A549 treated with ZK216348 at 1 μM for 4 hours (cell line): ENCODE measurements at places on chromosomes 4 and X. TPM values are rescaled to one million over a fixed set of nuclear protein-coding genes. Genes with fewer than 3 reads are reported as not detected.

NR0B1 gene
- 26.1 to 36.6 TPM (median 26.9 TPM) in 5 replicates for total RNA-seq

EDA gene
- 0.35 to 0.84 TPM (median 0.49 TPM) in 5 replicates for total RNA-seq

GAGE12H gene
- not detected in 5 replicates for total RNA-seq

GLOD5 gene
- not detected in 5 replicates for total RNA-seq

IRAK1 gene
- 150 to 229 TPM (median 227 TPM) in 5 replicates for total RNA-seq

HS6ST2 gene
- total RNA-seq = 0.06 to 0.07 TPM in 2 of 5 replicates, not detected in the others

SMR3A gene
- not detected in 5 replicates for total RNA-seq

UCP1 gene
- total RNA-seq = 0.11 TPM in 1 of 5 replicates, not detected in the others

TBX22 gene
- not detected in 5 replicates for total RNA-seq

GPRIN3 gene
- total RNA-seq = 1.3 to 4.3 TPM (median 3.4 TPM) in 5 replicates

CT83 gene
- not detected in 5 replicates for total RNA-seq

CT45A3 gene
- total RNA-seq = not detected in 5 replicates

TRPC5OS gene
- not detected in 5 replicates for total RNA-seq

ERVMER34-1 gene
- 0.28 to 0.60 TPM (median 0.51 TPM) in 5 replicates for total RNA-seq

ADAMTS3 gene
- not detected in 5 replicates for total RNA-seq

ARAP2 gene
- 0.34 to 1.1 TPM (median 0.65 TPM) in 5 replicates for total RNA-seq

CENPI gene
- total RNA-seq = 8.2 to 14.1 TPM (median 12.5 TPM) in 5 replicates

MAGEE2 gene
- not detected in 5 replicates for total RNA-seq

KLKB1 gene
- total RNA-seq = not detected in 5 replicates

KIT gene
- not detected in 5 replicates for total RNA-seq

ADH1B gene
- not detected in 5 replicates for total RNA-seq

SNX12 gene
- 67.9 to 81.0 TPM (median 78.1 TPM) in 5 replicates for total RNA-seq

GPAT3 gene
- total RNA-seq = 33.4 to 37.4 TPM (median 34.3 TPM) in 5 replicates

NLRP2B gene
- not detected in 5 replicates for total RNA-seq

SSX2 gene
- total RNA-seq = not detected in 5 replicates

DAPP1 gene
- not detected in 5 replicates for total RNA-seq

CT45A10 gene
- 0.33 TPM in 1 of 5 replicates, not detected in the others for total RNA-seq

HOPX gene
- not detected in 5 replicates for total RNA-seq

CT55 gene
- total RNA-seq = not detected in 5 replicates

GYPA gene
- not detected in 5 replicates for total RNA-seq

FGF13 gene
- total RNA-seq = not detected in 5 replicates

TLR3 gene
- total RNA-seq = 0.15 to 0.72 TPM (median 0.39 TPM) in 5 replicates

FATE1 gene
- total RNA-seq = not detected in 5 replicates

TMPRSS11D gene
- total RNA-seq = not detected in 5 replicates

FAM120C gene
- total RNA-seq = 3.0 to 7.5 TPM (median 5.3 TPM) in 5 replicates

TENM3 gene
- total RNA-seq = 1.6 to 2.9 TPM (median 1.7 TPM) in 5 replicates

PDLIM3 gene
- 0.33 to 0.34 TPM in 2 of 5 replicates, not detected in the others for total RNA-seq

CTAG1B gene
- not detected in 5 replicates for total RNA-seq

DRP2 gene
- total RNA-seq = 0.19 to 0.27 TPM (median 0.22 TPM) in 5 replicates

TMEM129 gene
- total RNA-seq = 11.1 to 29.1 TPM (median 23.9 TPM) in 5 replicates

ASB12 gene
- not detected in 5 replicates for total RNA-seq

RENBP gene
- total RNA-seq = 0.38 TPM in 1 of 5 replicates, not detected in the others

TCEAL6 gene
- total RNA-seq = not detected in 5 replicates

SCRG1 gene
- not detected in 5 replicates for total RNA-seq

AFF2 gene
- total RNA-seq = not detected in 5 replicates

GLA gene
- 171 to 203 TPM (median 176 TPM) in 5 replicates for total RNA-seq

MAGEA11 gene
- not detected in 5 replicates for total RNA-seq

GRIPAP1 gene
- 15.0 to 24.2 TPM (median 23.6 TPM) in 5 replicates for total RNA-seq

RHOXF1 gene
- not detected in 5 replicates for total RNA-seq

PPARGC1A gene
- total RNA-seq = 0.05 to 0.11 TPM in 2 of 5 replicates, not detected in the others

AVPR2 gene
- not detected in 5 replicates for total RNA-seq

PNMA5 gene
- not detected in 5 replicates for total RNA-seq

SHISA3 gene
- total RNA-seq = 0.07 TPM in 1 of 5 replicates, not detected in the others

SOX3 gene
- total RNA-seq = not detected in 5 replicates

TASL gene
- not detected in 5 replicates for total RNA-seq

AREG gene
- total RNA-seq = 46.2 to 55.5 TPM (median 48.7 TPM) in 5 replicates

IDS gene
- 72.7 to 106 TPM (median 96.9 TPM) in 5 replicates for total RNA-seq

PABPC1L2B gene
- not detected in 5 replicates for total RNA-seq
